ENCODE measurements at places on chromosomes 1 and 21. TPM values are rescaled to one million over a fixed set of nuclear protein-coding genes. Genes with fewer than 3 reads are reported as not detected.

GBP7 gene
- polyA plus RNA-seq = not detected

CA6 gene
- polyA plus RNA-seq = 3.7 TPM

COL16A1 gene
- polyA plus RNA-seq = not detected

GRCh38 chr1:6688757-6689156, 12.9 kb downstream of the DNAJC11 start:
- DNase-seq = no peak

DNA sequence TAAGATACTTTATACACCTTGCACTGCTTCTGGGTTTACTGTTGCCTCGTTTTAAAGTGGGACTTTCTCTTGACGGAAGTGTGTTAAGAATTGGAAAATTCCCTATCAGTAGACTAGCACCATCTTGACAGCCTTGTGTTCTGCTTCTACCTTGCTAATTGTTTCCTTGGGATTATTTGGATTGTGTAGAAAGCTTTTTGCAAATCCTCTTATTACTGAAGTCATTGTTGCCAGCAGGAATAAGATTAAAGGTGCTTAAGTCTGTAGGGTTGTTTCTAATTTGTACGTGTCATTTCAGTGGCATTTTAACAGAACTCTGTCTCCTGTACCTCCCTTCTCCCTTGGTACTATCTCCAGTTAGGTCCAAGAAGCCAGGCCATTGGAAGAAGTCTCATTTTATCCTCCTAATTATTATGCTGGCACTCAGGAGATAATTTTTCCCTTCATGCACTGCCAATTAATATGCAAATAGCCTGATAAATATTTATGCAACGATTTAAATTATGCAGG, 107.7 kb downstream of the POU2F1 start:
- DNase-seq = no peak

DNA sequence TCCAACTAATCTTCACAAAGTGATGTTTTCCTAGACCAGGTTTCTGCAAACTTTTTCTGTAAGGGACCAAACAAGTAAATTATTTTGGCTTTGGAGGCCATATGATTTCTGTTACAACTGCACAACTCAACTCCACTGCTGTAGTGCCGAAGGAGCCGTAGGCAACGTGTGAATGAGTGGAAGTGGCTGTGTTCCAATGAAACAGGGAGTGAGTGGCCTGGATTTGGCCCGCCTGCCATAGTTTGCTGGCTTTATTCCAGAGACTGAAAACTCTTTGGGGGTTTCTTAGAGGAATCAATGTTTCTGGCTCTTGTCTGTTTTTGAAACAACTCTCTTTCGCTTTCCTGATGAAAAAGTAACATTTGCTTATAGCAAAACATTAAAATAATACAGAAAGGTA, 12.6 kb upstream of the ACTL8 start:
- DNase-seq = no peak

DNA sequence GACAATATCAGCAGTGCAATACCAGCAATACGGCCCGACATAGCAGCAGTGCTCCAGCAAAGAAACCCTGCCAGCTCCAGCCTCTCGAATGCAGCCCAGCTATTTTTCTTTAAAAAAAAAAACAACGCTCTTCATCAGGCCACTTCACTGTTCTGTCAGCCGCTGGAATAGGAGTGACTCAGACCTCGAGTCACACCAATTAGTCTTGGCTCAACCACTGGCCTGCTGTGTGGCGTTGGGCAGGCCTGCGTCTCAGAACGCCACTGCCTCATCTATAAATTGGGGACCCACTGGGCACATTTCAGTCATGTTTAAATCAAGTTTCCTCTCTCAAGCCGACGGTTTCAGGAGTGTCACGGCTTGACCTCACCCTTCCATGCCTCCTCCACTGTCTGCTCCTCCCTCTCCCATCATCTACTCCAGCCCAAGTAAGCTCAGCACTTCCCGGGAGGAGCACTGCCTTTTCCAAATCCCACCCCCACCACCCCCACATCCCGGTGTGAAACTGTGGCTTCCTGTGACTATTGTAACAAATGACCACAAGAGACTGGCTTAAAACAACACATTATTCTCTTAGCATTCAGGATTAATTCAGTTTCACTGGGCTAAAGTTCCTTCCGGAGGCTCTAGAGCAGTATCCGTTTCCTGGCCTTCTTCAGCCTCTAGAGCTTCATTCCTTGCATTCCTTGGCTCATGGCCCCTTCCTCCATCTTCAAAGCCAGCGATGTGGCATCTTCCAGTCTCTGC, 71.9 kb upstream of the EFHD2 start:
- DNase-seq = no peak

DNA sequence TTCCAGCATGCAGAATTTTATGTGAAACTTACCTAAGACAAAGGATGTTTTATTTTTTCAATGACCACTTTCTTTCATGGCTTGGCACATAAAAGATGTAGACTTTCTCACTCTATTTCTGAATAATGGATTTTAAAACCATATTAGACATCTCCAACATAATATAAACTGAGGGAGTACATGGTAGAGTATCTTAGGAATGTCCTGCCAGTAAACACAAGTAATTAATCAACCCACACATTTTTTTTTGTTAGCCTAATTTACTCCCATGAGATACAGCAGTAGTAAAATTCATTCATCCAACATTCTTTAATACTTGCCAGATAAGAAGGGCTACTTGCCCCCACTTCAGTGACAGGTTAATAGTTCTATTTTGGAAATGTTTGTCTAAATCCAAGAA, 235.4 kb upstream of the ADAMTS5 start:
- no peak for DNase-seq

- DNase-seq = peak; percentile 34
Measured at GRCh38 chr21:33219954-33220353, 9.8 kb upstream of the IFNAR2 start.

Measured in CD8-positive, alpha-beta memory T cell (primary cell).